Keratinocyte (primary cell): ENCODE measurements at places on chromosomes 3 and 15. TPM values are rescaled to one million over a fixed set of nuclear protein-coding genes. Genes with fewer than 3 reads are reported as not detected.

- no peak for DNase-seq
Observed at GRCh38 chr3:124702950-124703349, 27.3 kb upstream of the UMPS start.

DNA sequence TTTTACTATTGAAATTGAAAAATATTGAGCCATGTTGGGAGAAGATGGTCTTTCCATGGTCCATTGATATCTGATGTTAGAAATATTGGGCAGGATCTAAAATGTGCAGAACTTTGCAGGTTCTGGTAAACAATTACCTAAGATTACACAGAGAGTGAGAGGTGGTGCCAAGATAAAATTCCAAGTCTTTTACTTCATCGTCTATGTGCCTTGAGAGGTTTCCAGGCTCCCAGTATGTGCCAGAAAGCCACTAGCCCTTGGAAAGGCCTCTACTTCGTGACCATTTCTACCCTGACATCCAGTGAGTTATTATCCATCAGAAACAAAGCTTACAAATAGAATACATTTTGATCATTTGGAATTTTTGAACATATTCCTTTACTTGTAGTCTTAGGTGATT lies 27.6 kb downstream of the CD200 start:
- DNase-seq: no peak

GRCh38 chr3:129399145-129399894 lies 29.1 kb downstream of the EFCAB12 start:
- peak; percentile 56 for DNase-seq

- no peak for DNase-seq
Observed at GRCh38 chr3:108623504-108623903, 34.0 kb downstream of the DZIP3 start.

The CEP19 gene
- 1.4 to 3.1 TPM (median 2.3 TPM) in 3 replicates for polyA plus RNA-seq

GRCh38 chr3:46724424-46724823 lies 6.8 kb upstream of the PRSS50 start:
- DNase-seq: no peak

DNA sequence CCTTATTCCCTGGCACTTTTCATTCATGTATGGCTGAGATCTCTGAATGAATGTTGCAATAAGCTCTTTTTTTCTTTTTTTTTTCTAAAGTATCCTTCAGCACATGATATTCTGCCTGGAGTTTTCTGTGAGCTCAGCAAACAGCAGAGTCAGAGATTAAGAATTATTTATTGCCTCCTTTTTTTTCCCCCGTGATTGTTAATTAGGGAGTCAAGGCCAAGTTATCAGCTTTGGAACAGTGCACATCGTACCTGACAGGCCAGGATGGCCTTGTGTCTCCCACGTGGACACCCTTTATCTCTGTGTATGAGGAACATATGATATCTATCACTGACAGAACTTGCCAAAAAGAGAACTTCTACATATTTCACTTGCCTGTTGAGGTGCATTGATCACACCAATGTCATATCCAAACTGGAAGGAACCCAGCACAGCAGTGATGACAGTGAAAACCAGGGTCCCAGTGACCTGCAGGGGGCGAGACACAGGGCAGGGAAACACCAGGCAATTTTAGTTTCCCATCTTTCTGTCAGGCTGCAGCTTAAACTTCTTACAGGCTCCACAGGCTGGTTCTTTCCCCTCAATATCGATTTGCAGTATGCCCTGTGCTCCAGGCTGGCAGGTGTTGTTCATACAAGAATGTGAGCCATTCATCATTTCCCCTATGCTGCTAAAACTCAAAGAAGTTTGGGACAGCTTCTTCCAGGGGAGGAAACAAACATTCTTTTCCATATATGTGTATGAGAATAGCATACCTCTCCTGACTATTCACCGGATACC lies 8.2 kb downstream of the SLC2A2 start:
- no peak for DNase-seq

DNA sequence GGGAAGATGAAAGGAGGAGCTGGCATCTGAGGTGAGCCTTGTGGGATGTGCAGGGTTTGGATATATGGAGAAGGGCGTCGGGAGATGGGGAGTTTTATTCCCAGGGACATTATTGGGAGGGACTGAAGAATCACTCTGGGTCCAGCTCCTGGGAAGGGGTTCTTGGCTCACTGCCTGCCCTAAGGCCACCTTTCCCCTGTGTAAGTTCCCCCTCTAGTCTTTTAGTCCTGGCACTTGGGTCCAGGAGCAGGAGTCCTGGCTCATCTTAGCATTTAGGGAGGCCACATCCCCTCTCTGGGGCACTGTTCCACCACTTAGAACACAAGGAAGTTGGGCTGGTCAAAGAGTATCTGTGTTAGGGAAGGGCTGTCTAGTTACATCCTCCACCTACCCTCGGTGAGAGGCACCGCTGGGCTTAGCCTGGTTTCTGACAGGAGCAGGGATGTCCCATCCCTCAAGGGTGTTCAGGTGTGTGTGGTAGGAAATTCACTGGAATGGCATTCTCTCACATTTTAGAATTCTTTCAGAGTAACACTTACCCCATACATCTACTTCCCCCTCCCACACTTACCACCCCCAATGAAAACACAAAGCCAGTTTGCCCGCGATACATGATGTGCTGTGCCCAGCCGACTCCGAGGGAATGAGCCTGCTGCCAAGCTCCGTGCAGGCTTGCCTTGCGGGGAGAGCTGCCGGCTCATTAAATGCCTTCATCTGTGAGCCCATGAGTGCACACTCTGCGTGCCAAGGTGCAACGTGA lies 86.7 kb downstream of the FAM43A start:
- peak; percentile 56 for DNase-seq

- DNase-seq: no peak
Observed at GRCh38 chr15:52136442-52136980, 23.9 kb upstream of the BCL2L10 start.

- no peak for DNase-seq
Observed at GRCh38 chr15:84813435-84813834, 3.7 kb upstream of the ALPK3 start.

DNA sequence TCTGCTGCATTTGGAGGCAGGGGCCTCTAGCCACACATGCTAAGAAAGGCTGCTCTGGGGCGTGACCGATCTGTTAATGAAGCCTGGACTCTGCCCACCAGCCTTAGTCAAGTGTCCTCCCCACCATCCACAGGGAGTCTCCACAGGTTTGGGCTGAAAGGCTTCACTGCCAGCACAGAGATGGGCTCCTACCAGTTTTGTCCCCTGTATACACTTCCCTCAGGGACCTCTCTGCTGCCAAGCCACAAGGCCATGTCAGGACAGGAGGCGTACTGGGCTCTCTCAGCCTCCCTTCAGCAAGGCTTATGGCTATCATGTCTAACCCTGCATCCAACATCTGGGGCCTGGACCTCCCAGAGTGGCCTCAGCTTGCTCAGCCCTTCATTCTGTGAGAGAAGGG lies 23.5 kb downstream of the KIF9 start:
- no peak for DNase-seq

GRCh38 chr3:197191897-197192296 lies 106.5 kb downstream of the DLG1 start:
- DNase-seq: no peak

GRCh38 chr15:75161917-75162414 lies 39.7 kb upstream of the C15orf39 start:
- DNase-seq: no peak

GRCh38 chr3:100682056-100682853 lies 27.0 kb upstream of the TFG start:
- DNase-seq: no peak

The GPR15 gene
- polyA plus RNA-seq: 0.05 TPM in 1 of 3 replicates, not detected in the others

The RBP2 gene
- not detected in 3 replicates for polyA plus RNA-seq
